ENCODE measurements at places on chromosomes 3 and 15.

- DNase-seq: peak; percentile 82
Observed at GRCh38 chr15:45705510-45706473, 71.0 kb downstream of the SQOR start.

GRCh38 chr15:68843425-68844311 is 23.0 kb upstream of the ANP32A start:
- DNase-seq: no peak

DNA sequence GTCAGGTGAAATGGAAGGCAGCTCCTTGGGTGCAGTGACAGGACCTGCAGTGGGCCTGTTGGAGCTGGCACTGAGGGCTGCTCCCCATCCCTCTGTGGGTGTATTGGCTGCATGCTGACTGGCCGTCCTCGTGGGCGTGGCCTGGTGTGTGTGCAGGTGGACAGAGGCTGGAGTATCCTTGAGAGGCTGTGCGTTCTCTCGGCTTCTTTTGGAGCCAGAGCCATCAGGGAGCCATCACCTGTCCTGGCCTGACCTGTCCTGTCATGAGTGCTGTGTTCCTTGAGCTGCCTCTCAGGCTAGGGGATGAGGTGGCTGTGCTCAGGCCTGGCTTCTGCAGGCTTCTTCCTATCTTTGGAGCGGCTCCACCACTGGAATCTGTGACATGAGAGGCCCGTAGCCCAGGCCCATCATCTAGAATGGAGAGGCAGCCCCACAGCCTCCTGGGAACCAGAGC is 61.5 kb downstream of the APBA2 start:
- DNase-seq: no peak

GRCh38 chr3:23779841-23780240 is 25.9 kb upstream of the UBE2E1 start:
- no peak for DNase-seq

GRCh38 chr3:196208942-196209695 is 2.1 kb downstream of the ZDHHC19 start:
- DNase-seq: no peak

GRCh38 chr3:138092023-138092422 is 23.4 kb downstream of the DZIP1L start:
- no peak for DNase-seq

- no peak for DNase-seq
Observed at GRCh38 chr3:108823227-108823626, 641 bp downstream of the TRAT1 start.

DNA sequence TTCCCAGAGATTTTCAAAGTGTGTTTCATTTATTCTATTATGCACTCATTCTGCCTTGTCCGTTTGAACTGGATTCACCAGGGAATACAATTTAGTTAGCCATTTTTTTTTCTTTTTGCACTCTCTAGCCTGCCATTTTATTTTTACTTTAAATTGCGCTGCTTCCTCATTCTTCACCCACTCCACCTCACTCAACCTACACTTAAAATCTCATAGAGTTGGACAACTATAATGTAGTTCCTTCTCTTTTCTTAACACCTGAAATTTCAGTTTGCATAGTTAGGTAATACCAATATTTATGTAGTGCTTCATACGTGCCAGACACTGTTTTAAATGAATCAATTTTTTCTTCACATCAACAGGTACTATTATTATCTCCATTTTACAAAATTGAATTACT is 42.4 kb upstream of the CMC1 start:
- DNase-seq: no peak

- no peak for DNase-seq
Observed at GRCh38 chr15:97189162-97189780, 771.2 kb upstream of the ARRDC4 start.

- DNase-seq: no peak
Observed at GRCh38 chr3:78765671-78766485, 1001.9 kb downstream of the ROBO1 start.

- no peak for DNase-seq
Observed at GRCh38 chr3:61702453-61702852, 141.1 kb downstream of the PTPRG start.

DNA sequence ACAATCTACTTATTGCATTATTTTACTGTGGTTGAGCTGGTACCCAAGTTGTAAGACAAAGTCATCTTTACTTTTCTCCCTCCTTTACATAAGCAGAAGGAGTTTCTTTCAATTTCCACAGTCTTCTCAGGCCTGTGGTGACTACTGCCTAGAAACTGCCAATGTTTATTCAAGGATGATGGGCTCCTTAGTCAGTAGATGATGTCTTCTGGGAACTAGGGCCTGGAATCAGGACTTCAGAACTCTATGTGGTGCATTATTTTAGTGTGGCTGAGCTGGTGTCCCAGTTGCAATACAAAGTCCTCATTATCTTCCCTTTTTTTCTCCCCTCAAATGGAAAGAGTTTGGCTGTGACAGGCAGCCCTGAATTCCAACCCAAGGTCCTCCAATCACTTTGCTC is 1762.5 kb downstream of the SI start:
- no peak for DNase-seq

GRCh38 chr3:175153595-175153994 is 294.5 kb downstream of the NAALADL2 start:
- no peak for DNase-seq

GRCh38 chr3:33664195-33664594 is 53.9 kb downstream of the CLASP2 start:
- DNase-seq: peak; percentile 35

DNA sequence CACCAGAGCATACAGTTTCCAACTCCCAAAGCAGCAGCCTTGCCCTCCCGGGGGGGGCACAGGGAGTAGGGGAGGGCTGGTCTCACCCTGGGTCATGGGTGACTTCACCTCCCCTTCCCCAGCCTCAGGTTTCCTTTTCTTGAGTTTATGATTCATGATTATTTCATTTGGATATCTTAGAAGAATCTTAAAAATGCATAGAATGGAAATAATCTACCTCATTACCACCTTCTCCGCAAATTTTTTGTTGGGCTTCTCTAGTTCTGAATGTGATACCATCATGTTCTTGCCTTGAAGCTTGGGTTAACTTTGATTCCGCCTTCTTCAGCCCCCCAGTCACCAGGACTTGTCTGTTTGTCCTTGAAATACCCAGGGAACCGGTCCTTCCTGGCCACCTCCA is 148.8 kb upstream of the ROPN1 start:
- DNase-seq: no peak

DNA sequence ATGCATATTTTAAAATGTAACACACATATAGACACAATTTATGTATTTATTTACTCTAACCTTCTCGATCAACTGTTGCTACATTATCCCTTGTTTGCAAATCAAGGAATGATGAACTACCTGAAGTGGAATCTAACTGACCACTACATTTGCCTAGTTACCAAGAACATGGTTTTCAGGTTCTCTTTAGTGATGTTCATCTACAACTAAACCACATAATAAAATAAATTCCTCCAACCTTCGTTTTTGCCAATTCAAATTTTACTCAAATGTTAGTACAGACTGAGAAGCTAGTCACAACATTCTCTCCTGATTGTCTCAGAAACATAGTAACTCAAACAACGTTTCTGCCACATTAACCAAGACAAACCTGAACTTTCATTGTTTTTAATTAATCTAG is 521.9 kb downstream of the FOXP1 start:
- no peak for DNase-seq

DNA sequence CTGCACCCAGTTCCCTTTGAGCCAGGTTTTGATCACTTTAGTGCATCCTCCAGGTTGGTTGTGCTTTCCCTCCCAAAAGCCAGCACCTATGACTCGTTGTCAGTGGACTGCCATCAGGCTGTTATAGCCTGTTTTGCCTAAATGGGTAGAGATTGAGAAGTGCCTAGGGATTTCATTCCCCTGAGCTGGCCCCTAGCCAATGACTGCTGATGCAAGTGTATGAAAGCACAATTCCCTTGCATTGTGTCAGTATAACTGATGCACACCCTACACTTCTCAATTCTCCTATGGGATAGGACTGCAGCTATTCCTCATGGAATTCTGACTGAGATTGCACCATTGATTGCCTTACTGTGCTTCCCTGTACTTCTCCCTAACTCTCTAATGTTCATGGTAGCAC is 102.1 kb upstream of the ARPP21 start:
- DNase-seq: no peak

DNA sequence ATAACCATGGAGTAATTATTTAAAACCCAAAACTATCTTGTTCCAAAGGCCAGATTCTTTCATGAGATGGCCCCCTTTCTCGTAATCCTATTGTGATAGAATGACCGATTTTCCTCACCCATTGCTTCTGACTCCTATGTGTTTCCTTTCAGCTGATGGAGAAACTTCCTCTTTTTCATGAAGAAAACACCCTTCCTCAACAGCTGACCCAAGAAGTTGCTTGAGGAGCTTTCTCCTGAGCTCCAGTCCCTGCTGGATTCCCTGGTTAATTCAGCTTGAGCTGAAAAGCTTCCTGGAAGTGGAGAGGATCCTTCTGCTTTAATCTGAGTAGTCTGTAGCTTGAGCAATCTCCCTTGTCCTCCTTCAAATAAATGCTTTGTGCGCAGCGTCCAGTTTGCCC is 75.0 kb downstream of the BFSP2 start:
- no peak for DNase-seq

GRCh38 chr3:27796365-27796875 is 74.3 kb upstream of the EOMES start:
- DNase-seq: no peak

DNA sequence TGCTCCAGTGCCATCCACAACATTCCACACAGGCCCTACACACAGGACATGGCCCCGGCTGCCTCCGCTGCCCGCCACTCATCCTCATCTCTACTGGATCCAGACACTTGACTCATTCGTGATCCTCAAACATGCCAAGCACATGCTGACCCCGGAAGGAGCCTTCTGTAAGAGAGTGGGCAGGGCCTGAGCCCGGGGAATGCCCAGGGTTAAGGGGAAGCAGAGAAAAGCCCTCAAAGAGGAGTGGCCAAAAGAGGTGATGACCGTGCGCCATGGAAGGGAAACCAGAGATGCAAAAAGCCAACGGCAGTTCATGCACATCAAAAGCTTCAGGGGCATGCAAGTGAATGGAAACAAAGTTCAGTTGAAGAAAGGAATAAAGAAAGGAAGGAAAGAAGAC is 46.1 kb downstream of the RFTN1 start:
- DNase-seq: no peak

DNA sequence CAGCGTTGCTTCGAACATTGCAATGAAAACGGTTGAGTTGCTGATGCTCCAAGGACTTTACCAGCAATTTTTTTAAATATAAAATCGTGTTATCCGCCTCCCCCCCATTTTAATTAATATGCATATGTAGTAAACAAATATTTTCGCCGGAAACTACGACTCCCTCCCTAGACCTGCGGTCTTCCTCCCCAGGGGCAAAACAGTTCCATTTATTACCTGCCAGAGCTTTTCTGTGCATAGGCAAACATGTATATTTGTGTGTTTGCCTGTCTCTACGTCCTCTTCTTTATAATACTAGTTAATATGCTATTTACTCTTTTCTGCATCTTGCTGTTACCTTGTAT is 593 bp upstream of the RSL24D1 start:
- no peak for DNase-seq

GRCh38 chr3:36709826-36710365 is 54.5 kb downstream of the DCLK3 start:
- DNase-seq: no peak

DNA sequence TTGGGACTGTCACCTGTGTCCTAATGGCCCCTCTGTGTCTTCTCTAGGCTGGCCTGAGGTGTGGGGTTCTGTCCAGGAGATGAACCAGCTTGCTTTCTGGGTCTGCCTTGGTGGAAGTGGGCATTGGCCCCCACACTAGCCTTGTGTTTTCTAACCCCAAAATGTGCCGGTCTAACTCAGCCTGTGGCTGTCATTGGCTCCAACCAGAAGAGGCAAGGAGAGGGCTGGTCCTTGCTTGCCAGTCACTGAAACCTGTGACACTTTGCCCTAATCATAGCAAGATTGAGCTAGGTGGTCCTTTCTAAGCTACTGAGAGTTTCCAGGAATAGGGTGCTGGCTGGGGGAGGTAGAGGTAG is 2.2 kb downstream of the C15orf39 start:
- DNase-seq: no peak

DNA sequence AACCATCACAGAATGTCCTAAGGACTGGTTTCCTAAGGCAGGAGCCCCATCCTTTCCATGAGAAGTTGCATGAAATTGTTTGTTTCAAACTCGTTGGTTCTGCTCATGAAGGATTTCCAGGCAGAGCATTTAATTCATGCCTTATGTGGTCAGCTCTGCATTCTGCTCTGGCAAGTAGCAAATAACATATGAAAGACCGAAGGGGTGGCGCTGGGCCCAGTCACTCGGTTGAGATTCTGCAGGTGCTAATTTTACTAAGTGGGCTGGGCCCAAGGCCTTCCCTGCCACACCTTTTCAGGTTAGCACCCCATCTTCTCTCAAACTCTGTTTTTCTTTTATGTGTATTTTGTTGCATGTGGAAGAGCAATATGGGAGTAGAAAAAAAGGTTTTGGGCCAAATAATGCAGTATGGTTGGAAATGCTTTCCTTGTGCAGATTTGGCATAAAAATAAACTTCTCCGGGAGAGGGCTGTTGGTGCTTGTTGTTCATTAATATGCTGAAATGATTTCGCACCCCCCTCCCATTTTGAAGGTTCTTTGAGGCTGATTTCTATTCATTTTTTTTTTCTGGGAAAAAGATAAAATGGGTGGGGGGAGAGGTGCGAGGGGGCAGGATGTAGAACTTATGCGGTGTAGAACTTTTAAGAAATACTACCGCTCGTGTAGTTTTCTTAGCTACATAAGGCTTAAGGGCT is 182.9 kb upstream of the FEZF2 start:
- no peak for DNase-seq

DNA sequence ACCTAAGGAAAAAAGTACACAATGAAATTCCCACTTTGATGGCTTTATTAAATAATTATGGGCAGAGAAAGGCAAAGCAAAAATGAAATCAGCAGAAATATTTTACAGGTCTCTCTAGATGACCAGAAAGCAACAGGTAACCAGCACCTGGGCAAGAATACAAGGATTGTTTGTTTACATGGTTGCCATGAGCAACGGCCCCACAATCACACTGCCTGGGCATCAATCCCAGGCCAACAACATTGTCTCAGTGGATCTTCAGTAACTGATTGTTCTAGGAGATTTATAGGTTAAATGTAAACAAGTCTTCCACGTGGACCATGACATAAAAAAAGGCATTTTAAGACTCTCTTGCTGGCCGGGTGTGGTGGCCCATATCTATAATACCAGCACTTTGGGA is 82.6 kb downstream of the PDZRN3 start:
- no peak for DNase-seq

DNA sequence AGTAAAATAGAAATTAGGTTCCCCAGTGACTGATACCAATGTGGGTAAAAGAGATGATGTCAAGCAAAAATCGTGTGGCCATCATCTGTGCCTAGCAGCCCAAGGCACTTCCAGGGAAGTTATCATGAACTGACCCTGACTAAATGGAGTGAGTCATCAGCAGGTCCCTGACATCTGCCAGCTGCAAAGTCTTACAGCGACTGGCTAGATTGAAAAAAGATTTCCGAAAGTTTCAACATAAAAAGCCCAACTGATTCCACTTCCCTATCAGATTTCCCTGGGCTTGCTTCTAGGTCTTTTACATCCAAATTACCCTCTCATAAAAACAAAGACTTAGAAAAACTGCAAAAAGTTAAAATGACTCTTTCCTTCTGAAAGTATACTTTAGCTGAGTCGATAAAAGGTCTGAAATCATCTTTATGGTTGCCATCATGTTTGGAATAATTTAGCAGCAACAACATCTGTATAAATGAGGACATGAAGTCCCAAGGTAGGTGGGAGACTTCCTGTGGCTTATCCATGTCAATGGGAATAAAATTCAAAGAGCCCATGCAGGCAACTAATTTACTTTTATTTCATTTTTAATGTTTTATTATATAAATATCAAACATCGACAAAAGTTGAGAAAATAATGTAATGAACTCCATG is 342.8 kb downstream of the ERC2 start:
- DNase-seq: peak; percentile 3
